LHCN-M2 (cell line): ENCODE measurements at places on chromosomes 2 and 18.

DNA sequence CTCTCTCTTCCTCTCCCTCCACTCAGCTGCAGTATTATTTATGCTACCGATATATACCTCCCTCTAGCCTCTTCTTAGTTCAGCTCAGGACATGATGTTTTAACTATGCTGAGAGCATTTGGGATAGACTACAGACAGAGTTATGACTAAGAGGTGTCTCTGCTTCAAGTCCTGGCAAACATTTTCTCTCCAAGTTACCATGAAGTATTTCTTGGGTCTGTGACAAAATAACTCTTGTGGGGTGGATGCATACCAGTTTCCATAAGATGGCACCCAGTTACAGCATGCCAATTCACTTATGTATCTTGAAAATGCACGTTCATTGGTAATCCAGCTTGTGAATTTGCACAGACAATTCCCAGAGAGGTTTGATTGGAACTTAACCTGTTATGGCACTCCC lies 737.6 kb downstream of the SLC4A3 start:
- no peak for DNase-seq

DNA sequence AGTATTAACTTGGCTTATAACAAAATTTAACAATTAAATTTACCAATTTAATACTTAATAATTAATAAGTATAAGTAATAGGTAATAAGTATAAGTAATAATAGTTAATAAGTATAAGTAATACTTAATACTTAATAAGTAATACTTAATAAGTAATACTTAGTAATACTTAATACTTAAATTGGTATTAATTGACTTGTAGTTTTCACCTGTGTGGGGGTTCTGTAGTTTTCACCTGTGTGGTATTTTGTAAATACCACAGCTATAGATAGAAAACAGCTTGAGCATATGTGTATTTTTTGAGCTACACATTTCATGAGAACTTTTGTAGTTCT lies 55.4 kb downstream of the MAPRE2 start:
- DNase-seq, result no peak

DNA sequence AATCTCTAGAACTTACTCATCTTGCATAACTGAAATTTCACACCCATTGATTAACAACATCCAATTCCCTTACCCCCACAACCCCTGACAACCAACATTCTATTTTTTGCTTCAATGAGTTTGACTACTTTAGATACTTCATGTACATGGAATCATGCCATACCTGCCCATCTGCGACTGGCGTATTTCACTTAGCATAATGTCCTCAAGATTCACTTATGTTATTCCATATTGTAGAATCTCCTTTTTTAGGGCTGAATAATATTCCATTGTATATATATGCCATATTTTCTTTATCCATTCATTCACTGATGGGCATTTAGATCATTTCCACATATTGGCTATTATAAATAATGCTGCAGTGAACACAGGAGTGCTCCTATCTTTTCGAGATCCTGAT lies 13.8 kb downstream of the CTAGE1 start:
- DNase-seq, result no peak

DNA sequence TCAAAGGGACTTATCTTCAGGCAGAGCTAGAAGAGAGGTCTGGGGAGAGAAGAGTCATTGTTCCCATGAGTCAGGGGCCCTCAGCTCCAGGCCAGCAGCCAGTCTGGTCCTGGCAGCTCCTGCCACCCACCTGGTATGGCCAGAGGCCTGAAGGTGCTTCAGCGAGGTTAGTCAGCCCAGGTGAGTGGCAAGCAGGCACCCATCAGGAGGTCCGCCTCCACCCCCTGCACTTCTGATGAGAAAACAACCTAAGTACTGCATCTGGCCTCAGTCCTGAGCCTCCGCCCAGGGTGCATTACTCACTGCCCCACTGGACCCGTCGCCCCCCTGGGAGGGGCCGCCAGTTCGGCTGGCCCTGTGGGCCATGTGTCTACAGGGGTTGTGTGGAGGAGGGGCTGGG lies 130.2 kb downstream of the INHBB start:
- no peak for DNase-seq

DNA sequence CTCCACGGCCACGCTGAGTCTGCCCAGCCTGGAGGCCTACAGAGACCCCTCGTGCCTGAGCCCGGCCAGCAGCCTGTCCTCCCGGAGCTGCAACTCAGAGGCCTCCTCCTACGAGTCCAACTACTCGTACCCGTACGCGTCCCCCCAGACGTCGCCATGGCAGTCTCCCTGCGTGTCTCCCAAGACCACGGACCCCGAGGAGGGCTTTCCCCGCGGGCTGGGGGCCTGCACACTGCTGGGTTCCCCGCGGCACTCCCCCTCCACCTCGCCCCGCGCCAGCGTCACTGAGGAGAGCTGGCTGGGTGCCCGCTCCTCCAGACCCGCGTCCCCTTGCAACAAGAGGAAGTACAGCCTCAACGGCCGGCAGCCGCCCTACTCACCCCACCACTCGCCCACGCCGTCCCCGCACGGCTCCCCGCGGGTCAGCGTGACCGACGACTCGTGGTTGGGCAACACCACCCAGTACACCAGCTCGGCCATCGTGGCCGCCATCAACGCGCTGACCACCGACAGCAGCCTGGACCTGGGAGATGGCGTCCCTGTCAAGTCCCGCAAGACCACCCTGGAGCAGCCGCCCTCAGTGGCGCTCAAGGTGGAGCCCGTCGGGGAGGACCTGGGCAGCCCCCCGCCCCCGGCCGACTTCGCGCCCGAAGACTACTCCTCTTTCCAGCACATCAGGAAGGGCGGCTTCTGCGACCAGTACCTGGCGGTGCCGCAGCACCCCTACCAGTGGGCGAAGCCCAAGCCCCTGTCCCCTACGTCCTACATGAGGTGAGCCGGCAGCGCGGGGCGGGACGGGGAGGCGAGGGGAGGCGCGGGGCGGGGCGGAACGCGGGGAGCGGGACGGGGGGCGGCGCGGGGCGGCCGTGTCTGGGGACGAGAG lies 15.2 kb downstream of the NFATC1 start:
- DNase-seq, result no peak

DNA sequence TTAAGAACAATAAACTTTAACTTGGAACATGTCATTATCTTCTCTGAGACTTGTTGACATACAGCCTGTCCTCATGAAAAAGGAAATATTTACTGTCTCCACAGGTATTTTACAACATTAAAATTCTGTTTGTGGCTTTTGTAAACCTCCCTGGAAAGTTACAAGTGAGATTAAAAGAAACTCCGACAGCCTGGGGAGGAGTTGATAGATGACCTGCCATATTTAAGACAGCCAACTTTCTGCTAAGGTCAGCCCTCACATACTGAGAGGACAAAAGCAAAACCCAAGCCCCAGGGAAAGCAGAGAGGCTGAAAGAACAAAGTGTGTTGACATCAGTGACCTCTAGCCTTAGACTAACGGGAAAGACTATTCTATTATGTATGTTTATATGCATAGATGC lies 350.2 kb downstream of the RIT2 start:
- DNase-seq, result no peak

DNA sequence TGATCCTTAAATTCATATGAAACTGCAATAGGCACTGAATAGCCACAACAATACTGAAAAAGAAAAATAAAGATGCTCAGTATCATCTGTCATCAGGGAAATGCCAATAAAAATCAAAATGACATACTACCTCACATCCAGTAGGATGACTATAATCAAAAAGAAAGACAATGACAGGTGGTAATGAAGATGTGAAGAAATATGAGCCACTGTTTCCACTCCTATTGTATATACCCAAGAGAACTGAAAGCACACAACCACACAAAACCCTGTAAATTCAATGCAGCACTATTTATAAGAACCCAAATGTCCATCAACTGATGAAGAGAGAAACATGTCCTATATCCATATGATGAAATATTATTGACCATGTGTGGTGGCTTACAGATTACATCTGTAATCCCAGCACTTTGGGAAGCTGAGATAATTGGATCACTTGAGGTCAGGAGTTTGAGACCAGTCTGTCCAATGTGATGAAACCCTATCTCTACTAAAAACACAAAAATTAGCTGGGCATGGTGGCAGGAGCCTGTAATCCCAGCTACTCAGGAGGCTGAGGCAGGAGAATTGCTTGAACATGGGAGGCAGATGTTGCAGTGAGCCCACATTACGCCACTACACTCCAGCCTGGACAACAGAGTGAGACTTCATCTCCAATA lies 39.9 kb downstream of the MAP3K2 start:
- DNase-seq, result peak; percentile 70

GRCh38 chr2:46163804-46164528 lies 133.2 kb upstream of the EPAS1 start:
- DNase-seq, result no peak

DNA sequence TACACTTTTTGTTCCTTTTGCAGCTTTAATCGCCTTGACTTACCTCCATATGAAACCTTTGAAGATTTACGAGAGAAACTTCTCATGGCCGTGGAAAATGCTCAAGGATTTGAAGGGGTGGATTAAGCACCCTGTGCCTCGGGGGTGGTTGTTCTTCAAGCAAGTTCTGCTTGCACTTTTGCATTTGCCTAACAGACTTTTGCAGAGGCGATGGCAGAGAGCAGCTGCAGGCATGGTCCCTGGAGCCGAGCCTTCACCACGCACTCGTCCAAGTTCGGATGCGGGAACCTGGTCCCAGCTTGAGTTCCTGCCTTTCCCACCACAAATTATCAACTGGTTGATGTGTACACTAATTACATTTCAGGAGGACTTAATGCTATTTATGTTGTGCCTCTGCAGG lies 232.7 kb downstream of the ALPK2 start:
- DNase-seq, result no peak

DNA sequence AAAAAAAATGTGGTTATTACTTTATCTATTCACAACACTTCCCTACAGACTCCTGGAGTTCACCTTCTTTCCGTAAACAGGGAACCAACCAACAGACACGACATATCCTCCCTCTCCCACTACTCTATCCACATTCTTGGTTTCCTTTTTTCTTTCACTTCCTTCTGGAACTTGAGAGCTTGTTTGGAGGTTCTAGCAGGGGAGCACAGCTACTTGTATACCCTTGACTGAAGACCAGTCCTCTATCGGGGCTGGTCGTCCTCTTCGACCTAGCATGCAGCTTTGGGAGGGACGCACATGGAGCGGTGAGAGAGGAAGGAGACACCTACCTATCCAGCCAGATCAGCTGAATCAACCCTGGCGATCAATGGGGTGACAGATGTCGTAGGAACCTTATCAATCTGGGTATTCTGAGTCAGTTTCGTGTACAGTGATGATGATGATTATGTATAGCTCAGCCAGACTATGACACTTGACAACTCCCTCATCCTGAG lies 43.5 kb upstream of the MSH2 start:
- DNase-seq, result no peak

GRCh38 chr2:96734880-96735583 lies 4.8 kb downstream of the LMAN2L start:
- no peak for DNase-seq

DNA sequence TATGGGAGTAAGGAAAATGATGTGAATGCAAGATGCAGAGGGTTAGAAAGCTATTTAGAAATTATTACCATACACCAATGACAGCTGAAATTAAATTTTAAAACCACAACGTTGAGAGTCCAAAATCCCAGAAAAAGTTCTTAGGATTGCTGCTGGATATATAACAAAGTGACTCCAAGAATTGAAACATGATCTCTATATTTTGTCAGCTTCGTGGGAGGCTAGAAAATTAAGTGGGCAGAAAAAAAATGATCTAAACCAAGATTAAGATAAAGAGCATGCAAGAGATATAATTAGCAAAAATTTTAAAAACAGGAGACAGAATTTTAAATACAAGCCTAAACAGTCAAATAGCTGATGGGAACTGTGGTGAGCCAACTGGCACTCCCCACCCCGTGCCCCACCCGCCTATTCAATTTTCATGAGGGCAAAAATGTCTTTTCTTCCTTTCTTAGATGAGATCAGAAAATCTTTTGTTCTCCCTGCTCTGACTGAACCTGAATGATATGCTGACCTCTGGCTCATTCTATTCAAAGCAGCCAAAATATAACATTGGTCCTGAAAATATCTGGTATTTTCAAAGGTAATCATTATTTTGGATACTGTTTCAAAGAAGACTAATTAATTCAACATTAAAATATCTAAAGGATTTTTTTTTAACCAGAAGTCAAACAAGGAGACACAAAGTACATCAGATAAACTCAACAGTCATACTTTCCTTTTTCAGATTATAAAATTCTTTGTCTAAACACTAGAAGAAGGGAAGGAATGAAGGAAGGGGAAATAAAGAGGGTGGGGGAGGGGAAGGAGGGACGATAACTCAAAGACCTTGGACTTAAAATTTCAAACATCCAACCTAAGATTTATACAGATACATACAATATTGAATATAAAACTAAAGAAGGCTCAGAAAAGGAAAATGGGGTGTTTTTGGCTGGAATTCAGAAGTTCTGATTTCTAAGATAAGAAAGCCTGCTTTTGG lies 12.2 kb downstream of the KANSL3 start:
- no peak for DNase-seq

- no peak for DNase-seq
Measured at GRCh38 chr2:79025421-79025820, at the start of gene REG3G. Gene REG3G (plus strand): TSS chr2:79025702. CDS start chr2:79026094, 392 bp downstream.

- no peak for DNase-seq
Measured at GRCh38 chr2:217875138-217875537, 127.7 kb downstream of the TNS1 start.

- DNase-seq, result no peak
Measured at GRCh38 chr2:159211447-159212396, 74.8 kb downstream of the WDSUB1 start.

GRCh38 chr2:190856985-190857384 lies 23.6 kb upstream of the GLS start:
- DNase-seq, result no peak

GRCh38 chr2:40028792-40029488 lies 249.9 kb upstream of the THUMPD2 start:
- DNase-seq, result no peak

- DNase-seq, result peak; percentile 36
Measured at GRCh38 chr2:179250095-179250494, 14.5 kb downstream of the SESTD1 start.

DNA sequence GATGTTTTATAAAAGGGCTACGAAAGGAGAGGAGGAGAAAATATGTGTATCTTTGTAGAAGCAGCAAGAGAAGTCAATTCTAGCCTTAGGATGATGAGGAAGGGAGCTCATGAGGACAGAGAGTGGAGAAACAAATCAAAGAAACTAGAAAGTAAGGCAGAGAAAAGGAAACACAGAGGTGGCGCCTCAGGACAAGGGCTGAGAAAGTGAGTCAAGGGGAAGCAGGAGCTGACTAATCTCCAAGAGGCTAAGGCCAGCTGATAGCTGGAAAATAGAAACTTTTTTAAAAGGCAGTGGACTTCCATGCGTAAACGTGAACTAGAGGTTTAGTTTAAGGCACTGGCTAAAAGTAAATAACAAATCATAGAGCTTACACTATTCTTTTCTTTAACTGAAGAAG lies 173.3 kb downstream of the ANKRD44 start:
- peak; percentile 54 for DNase-seq

GRCh38 chr2:31274401-31275075 lies 40.6 kb downstream of the EHD3 start:
- no peak for DNase-seq

GRCh38 chr2:240392084-240392947 lies 43.1 kb upstream of the GPC1 start:
- no peak for DNase-seq

- DNase-seq, result no peak
Measured at GRCh38 chr18:52401236-52401635, 61.2 kb downstream of the DCC start.

GRCh38 chr2:12704378-12704777 lies 12.4 kb upstream of the TRIB2 start:
- DNase-seq, result no peak

- peak; percentile 50 for DNase-seq
Measured at GRCh38 chr18:7626922-7627440, 59.9 kb downstream of the PTPRM start.

GRCh38 chr2:69762513-69763494 lies 20.9 kb downstream of the ANXA4 start:
- no peak for DNase-seq

- DNase-seq, result no peak
Measured at GRCh38 chr2:236715077-236715476, 145.5 kb downstream of the ACKR3 start.
